ENCODE measurements at places on chromosomes 12 and 14. TPM values are rescaled to one million over a fixed set of nuclear protein-coding genes. Genes with fewer than 3 reads are reported as not detected.

ABHD4 gene
- 48.6 TPM for total RNA-seq

DGLUCY gene
- total RNA-seq, result 42.6 TPM

LRRIQ1 gene
- total RNA-seq, result 1.5 TPM

KRT73 gene
- total RNA-seq, result not detected

SLC25A21 gene
- 1.2 TPM for total RNA-seq

ANG gene
- 4.8 TPM for total RNA-seq

CCNB1IP1 gene
- 38.6 TPM for total RNA-seq

SLC39A2 gene
- 0.18 TPM for total RNA-seq

IL22 gene
- total RNA-seq, result not detected

- peak; percentile 7 for DNase-seq
Measured at GRCh38 chr12:59036347-59036746, 116.0 kb upstream of the LRIG3 start.

DNA sequence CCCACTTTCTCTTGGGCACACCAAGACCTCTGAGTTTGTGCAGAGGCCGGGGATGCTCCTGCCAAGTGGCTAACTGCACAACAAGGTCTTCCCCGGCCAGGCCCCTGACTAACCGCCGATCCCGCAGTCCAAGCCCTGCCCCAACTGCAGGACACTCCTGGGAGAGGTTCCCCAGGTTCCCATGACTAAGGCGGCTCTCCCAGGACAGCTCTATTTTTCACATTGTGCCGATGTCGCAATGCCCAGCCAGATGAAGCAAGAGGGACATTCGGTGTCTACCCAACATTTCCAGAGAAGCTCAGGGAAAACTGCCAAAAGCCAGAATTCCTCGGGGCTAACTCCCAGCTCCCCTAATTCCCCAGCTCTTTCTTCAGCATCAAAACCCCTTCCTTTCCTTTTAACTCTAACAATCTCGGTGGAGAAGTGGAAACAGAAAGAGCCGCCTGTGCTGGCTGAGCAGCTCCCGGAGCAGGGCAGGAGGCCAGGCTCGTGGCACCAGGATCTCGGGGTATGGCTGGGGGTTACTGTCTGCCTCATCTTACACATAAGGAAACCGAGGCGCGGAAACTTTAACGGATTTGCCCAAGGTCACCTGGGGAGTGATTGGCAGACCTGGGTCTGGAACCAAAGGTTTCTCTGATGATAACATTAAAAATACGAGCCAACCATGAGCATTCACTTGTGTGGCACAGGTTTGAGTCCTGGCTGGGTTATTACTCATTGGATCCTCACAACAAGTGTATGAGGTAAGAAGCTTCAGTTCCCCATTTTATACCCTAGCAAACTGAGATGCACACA lies 318.2 kb downstream of the BCL11B start:
- no peak for DNase-seq

- no peak for DNase-seq
Measured at GRCh38 chr12:5123921-5124320, 80.2 kb downstream of the KCNA5 start.

- no peak for DNase-seq
Measured at GRCh38 chr14:80167793-80168448, 43.4 kb downstream of the DIO2 start.

- no peak for DNase-seq
Measured at GRCh38 chr12:114671443-114672411, 12.2 kb downstream of the TBX3 start.

- DNase-seq, result no peak
Measured at GRCh38 chr12:113298861-113299545, 35.9 kb downstream of the SLC8B1 start.

- DNase-seq, result peak; percentile 43
Measured at GRCh38 chr14:91732859-91733477, 1.1 kb upstream of the CATSPERB start.

DNA sequence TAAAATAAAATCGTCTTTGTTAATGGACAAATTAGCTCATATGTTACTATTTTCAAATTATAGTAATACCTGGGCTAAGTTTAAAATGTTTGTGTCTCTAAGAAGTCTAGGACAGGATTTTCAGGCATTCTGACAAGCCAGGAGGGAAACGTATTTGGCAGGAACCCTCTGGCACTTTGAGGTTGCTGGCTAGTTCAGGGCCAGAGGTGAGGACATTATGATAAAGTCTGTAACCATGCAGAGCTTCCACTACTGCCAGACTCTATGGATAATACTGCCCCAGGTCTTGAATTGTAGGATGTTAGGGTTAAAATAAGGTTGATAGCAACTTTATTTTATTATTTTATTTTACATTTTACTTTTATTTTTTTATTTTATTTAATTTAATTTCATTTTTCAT lies 56.4 kb downstream of the RPAP3 start:
- no peak for DNase-seq

- DNase-seq, result no peak
Measured at GRCh38 chr12:25384893-25385248, 134.1 kb upstream of the KRAS start.

DNA sequence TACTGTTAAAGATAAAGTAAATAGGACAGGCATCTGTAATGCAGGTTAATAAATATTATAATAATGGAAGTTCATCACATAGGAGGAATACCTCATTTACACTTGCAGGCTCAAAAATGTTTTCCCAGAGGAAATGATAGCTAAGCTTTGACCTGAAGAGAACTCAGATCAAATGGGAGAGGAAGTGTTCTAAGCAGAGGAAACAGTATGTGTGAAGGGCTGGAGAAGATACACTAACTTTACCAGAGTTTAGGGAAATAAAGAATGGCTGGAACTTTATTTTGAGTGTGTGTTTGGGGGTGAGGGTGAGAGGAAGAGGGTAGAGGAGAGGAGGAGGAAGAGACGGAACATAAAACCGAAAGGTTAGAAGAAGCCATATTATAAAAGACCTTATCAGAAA lies 34.0 kb upstream of the AP4S1 start:
- DNase-seq, result no peak

- no peak for DNase-seq
Measured at GRCh38 chr12:132489078-132489601, 811 bp upstream of the FBRSL1 start.

DNA sequence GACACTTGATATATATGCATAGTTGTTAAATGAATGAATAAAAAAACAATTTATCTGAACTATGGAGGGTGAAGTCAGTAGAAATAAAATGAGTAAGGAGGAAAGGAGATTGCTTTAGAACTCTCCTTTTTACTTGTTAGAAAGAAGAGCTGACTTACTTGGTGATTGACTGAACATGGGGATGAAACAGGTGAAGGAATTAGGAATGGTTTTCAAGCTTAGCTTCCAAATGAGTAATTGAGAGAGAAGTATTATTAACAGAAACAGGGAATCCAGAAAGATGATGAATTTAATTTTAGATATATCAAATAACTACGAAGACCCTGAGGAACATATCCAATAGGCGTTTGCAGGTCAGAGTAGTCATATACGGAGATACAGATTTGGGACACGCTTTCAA lies 33.6 kb upstream of the EMP1 start:
- DNase-seq, result no peak

GRCh38 chr12:128008341-128008740 lies 258.6 kb upstream of the TMEM132C start:
- DNase-seq, result peak; percentile 54

- DNase-seq, result no peak
Measured at GRCh38 chr12:2692080-2692479, 102.7 kb upstream of the FKBP4 start.

DNA sequence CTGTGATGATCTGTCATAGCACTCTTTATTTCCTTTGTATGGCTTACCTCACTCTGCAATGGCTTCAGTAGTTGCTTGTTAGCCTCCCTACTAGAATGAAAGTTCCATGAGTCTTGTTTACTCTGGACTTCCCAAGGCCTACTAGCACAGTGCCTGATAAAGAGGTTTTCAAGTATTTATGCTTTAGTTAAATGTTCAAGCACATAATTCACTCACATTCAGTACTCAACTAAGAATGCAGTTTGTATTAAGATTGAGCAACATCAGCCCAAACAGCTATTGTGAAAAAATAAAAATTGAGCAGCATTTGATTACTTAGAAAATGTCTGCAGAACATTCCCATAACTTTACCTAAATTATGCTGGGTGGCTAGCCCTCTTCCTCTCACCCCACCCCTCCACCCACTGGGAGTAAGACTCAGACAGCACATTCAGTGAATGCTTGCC lies 158.9 kb upstream of the AMIGO2 start:
- peak; percentile 58 for DNase-seq

DNA sequence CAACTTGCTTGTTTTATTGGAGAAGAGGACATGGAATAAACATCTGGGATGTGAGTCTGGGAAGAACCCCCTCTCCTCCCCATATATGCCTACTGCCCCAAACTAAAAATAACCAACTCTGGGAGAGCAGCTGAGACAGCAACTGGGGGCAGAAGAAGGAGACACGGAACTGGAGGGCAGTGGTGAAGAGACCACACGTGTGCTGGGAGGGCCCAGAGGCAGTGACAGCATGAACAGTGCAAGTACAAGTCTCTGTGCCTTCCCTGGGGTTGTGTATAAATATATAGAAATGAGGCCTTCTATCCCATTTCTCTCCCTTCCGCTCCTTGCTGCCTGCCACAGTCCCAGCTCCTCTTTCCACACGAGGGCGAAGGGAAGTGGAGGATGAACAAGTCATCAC lies 4.0 kb upstream of the KRT73 start:
- no peak for DNase-seq

GRCh38 chr12:64221651-64222008 lies 466 bp downstream of the KICS2 start:
- peak; percentile 72 for DNase-seq

GRCh38 chr14:69547701-69548348 lies 26.8 kb downstream of the CCDC177 start:
- no peak for DNase-seq

All from fibroblast of the aortic adventitia (primary cell).